GOT3 (cell line): ENCODE measurements at places on chromosomes 4 and X.

DNA sequence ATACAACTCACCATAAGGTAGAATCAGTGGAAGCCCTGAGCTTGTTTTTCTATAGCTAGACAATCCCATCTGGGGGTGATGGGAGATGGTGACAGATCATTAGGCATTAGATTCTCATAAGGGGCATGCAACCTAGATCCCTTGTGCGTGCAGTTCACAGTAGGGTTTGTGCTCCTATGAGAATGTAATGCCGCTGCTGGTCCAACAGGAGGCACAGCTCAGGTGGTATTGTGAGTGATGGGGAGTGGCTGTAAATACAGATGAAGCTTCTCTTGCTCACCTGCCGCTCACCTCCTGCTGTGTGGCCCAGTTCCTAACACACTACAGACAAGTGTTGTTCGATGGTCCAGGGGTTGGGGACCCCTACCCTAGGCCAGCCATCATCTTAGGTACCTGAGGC lies 5.9 kb upstream of the GATB start:
- no peak for DNase-seq

GRCh38 chr4:24793219-24794005 lies 2.0 kb upstream of the SOD3 start:
- no peak for DNase-seq

DNA sequence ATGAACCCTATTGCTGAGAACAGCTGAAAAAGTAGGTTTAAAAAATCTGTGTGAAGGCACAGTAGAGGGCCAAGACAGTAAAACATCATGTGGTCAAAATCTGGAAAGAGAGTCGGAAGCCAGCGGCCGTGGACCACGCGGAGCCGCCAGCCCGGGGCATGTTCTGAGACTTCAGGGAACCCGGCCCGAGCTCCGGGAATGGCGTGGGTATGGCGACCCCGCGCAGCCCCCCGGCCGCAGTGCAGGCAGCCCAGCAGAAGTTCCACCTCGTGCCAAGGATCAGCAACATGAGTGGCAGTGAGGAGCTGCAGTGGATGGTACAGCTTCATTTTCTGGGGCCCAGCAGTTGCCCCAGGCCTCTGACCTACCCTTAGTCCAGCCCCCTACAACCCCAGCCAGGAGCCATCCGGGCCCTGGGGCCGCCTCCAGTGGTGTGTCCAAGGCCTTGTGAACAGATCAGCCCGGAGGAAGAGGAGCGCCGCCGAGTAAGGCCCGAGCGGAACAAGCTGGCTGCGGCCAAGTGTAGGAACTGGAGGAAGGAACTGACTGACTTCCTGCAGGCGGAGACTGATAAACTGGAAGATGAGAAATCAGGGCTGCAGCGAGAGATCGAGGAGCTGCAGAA lies 94.2 kb downstream of the LARP1B start:
- DNase-seq = no peak

DNA sequence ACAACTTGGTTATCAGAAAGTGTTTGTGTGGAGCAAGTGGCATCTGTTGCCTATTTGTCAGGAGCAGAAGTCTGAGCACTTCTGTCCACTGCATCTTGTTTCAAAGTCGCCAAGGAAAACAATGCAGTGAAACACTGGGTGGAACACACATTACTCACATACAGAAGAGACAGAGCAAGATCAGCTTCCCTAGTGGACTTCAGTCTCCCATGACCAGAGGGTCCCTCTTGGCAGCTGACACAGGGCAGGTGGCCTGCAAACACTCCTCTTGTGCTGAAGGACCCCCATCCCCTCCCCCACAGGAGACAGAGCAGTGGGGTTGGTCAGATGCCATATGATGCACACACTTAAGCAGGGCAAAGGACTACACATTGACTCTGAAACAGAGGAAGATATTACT lies 3.6 kb upstream of the BBS12 start:
- no peak for DNase-seq

GRCh38 chr4:37821953-37822605 lies 4.4 kb upstream of the PGM2 start:
- no peak for DNase-seq

DNA sequence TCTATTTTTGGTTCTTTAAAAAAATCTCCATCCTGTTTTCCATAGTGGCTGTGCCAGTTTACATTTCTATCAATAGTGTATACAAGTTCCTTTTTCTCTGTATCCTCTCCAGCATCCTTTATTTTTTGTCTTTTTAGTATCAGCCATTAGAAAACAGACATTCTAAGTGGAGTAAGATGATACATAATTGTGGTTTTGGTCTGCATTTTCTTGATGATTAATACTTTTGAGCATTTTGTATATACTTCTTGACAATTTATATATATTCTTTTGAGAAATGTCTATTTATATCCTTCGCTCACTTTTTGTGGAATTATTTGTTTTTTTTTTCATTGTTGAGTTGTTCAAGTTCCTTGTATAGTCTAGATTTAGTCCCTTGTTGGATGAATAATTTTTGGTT lies 382.2 kb upstream of the SPOCK3 start:
- no peak for DNase-seq

- no peak for DNase-seq
Observed at GRCh38 chr4:103994059-103994458, 274.3 kb upstream of the TACR3 start.

- DNase-seq = no peak
Observed at GRCh38 chr4:82515705-82516104, 46.1 kb downstream of the TMEM150C start.

DNA sequence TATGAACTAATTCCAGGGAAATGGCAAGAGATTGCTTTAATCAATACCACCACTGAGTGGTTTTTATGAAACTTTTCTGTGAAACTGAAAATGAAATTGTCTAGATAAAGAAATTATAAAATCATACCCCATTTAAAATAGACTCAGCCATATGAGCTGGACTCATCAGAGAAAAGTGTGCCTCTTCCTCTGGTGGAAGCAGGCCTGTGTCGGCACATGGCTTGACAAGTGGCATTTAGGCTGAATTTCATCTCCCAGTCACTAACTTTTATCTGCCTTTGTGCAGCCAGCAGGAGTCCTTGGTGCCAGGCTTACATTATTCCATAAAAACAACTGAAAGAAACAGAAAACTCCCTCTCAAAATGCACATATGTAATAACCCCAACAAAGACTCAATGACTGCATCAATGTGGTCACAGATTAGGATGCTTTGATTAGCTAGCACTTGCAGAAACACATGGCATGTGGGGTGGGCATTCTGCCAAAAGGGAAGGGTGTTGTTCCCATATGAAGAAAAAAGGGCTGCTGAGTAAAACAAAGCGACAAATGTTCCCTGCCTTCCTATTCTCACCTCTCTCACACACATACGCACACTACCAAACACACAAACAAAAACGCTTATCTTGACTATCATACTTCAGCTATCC lies 232.3 kb downstream of the PABPC4L start:
- no peak for DNase-seq

GRCh38 chrX:45711231-45711630 lies 510.6 kb upstream of the DIPK2B start:
- no peak for DNase-seq

DNA sequence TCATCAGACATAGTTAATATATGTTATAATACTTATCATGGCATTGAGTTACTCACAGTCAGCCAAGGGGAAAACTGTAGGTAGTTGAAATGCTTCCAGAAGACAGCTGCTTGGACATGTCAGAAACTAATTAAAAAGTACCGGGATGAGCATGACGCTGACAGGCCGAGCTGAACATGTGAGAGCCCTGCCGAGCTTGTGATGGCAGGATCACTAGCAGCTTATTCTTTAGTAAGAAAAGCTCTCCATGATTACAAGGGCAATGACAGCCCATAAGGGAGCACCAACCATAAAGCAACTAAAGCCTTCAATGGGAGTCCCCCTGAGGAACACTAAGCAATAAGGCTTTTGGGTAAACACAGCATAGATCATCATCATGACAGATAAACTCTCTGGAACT lies 435.6 kb downstream of the TLL1 start:
- no peak for DNase-seq

DNA sequence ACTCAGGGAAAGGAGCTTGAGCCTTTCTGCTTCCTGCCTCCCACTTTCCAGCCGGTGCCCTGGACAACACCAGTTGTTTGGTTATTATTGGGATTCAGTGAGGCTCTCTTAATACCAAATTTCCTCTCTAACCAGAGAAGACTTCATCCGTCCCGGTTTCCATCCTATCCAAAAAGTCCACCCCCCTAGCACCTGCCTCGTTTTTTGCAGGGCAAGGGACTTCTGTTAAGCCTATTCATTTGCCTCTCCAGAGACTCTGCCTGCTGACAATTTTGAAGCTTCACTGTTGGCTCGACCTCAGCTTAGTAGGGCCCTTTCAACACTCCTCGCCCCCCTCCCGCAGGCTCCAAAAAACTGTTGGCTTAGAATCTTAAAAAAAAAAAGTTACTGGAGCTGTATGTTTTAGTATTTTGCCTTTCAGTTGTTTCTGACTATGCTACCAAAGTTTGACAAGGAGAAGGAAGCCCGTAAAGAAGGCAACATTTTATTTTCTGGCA lies 779 bp upstream of the PRSS12 start:
- DNase-seq = no peak

- no peak for DNase-seq
Observed at GRCh38 chrX:22057667-22058066, 25.5 kb downstream of the PHEX start.

DNA sequence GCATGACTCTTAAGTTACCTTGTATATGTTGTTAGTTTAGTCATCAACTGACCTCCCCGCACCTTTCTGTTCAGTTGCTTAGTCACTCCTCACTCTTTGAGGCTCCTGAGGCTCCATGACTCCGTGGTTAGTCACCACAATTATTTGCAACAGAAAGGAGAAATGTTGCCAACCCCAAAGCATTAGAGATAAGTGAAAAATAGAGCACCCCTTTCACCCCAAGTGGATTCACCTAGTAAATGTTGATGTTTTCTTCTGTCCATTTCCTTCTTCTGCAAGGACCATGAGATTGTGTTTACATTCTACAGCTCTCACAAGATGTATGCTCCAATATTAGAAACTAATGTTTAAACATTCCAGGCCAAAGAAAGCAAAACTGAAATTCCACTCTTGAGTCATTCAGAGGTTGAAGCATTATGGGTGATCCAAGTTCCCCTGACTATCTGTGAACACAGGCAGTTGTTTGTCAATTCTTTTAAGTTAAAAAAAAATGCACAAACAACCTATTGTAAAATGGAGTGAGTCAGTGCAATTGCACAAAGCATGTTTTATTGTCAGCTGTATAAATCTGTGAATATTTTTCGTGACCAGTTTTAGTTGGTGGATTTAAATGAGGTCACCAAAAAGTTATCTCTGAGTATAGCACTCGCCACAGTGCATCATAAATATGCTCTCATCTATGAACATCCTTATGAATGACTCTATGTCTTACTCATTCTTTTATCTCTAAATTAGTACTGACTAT lies 552.4 kb upstream of the MAGEB2 start:
- no peak for DNase-seq

DNA sequence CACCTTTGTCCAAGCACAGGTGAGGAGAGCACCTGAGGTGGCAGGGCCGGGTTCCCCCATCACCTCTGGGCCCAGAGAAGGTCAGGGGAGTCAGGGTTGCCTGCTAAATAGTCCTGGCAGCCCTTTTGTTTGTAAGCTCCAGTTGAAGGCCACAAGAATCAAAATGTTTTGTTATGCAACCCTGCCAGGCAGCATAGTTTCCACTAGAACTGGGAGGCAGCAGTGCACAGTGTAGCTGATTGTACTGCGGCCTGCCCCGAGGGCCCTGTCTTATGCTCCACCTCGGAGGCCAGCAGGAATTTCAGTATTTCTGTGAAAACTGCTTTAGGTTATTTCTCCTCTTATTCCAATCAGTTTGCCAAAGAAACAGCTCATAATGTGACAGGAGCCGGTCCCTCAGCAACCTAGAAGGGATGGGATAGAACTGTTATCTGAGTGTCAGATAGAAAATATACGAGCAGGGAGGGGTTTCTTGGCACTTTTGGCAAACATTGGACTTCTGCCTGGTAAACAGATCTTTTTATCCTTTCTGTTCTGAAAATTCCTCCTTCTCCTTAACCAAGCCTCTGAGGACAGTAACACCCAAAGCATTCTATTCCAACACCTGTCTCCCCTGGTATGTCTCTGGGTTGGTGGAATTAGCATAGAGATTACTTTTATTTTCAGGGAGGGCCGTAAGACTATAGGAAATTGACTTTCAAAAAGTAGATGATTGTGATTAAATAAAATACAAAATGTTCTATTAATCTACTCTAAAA lies 93.6 kb downstream of the LNX1 start:
- no peak for DNase-seq

DNA sequence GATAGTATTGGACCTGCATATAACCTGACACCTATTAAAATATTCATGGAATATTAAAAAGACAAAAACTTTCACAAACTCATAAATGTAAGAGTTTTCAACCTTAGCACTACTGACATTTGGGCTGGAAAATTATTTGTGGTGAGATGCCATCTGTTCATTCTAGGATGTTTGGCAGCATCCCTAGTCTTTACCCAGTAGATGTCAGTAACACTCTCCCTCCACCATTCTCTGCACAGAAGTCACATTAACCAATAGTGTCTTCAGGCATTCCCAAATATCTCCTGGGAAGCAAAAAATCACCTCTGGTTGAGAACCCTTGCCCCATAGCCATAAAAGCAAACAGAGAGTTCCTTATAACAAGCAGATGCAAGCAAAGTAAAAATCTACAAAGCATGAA lies 41.4 kb upstream of the NDST4 start:
- DNase-seq = no peak

DNA sequence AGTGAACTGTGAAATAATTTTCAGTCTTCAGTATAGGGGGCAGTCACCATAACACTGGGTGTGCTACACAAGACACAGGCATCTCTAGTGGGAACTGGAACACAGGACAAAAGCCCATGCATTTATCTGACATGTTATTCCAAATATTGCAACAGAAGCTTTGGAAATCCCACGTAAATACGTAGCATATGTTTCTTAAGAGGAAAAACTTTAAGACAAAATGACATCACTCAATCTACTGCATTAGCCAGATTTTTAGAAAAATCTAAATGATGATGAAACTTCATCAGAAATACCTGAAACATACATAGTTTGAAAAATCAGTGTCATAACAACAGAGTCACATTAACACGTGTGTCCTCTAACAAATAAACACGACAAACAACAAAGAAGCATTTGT lies 14.5 kb downstream of the SHISA3 start:
- DNase-seq = no peak

GRCh38 chr4:120009731-120010130 lies 56.9 kb downstream of the MAD2L1 start:
- no peak for DNase-seq

- no peak for DNase-seq
Observed at GRCh38 chr4:164716901-164717300, 37.0 kb upstream of the SMIM31 start.

DNA sequence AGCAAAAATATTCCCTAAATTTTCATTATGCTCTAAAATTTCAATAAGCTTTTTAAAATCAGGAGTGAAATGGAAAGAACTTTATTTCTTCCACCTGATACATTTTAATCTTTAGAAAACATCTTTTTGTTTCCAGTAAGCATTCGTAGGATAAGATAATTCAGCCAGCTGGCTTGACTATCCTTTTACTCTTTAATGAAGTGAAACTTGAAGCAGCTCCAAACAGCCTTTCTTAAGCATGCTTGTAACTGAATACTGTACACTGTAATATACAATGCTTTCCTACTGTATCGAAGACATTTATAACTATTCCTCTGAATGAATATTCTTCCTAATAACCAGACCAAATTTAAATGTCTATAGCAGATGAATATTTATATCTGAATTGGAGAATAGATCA lies 98.8 kb downstream of the KLHL4 start:
- DNase-seq = no peak
